ENCODE measurements at places on chromosomes 7 and 10.

GRCh38 chr10:5418584-5418983 is 6.2 kb downstream of the NET1 start:
- no peak for DNase-seq

GRCh38 chr7:137880432-137880831 is 33.7 kb upstream of the DGKI start:
- no peak for DNase-seq

DNA sequence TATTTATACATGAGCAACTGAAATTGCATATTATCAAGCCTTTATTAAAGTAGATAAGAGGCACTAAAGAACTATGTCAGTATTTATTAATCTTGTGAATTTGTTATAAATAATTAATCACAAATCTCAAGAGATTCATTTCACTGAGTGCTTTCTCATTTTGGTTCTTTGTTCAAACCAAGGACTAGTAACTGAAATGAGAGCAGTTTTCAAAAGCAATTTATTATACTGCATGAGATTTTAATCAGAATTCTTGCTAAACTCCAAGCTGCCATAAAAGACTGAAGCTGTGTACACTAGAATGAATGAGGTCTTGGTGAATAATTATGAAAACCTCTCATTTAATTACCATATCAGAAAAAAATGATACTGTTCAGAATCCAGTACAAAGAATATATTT is 224.8 kb upstream of the IMMP2L start:
- no peak for DNase-seq

DNA sequence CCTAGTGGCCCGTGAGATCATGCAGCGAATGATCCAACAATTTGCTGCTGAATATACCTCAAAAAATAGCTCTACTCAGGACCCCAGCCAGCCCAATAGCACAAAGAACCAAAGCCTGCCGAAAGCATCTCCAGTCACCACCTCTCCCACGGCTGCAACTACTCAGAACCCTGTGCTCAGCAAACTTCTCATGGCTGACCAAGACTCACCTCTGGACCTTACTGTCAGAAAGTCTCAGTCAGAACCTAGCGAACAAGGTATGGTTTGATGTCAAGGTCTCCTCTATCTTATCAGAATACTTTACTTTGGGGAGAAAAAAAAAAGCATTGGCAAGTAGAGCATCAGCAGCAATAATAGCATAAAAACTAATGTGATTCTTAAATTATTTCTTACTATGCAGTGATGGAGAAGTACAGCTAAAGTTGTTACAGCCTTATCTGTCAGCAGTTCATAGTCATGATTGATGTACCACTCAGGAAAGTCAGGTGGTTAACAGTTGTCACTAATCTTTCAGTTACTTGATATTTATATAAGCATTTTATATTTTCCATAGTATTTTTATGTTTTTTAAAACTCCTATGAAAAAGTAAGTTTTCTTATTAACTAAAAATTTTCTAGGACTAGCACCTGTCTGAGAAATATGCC is 117.1 kb downstream of the LCOR start:
- DNase-seq, result no peak

GRCh38 chr7:42922017-42922753 is 9.8 kb downstream of the PSMA2 start:
- no peak for DNase-seq

DNA sequence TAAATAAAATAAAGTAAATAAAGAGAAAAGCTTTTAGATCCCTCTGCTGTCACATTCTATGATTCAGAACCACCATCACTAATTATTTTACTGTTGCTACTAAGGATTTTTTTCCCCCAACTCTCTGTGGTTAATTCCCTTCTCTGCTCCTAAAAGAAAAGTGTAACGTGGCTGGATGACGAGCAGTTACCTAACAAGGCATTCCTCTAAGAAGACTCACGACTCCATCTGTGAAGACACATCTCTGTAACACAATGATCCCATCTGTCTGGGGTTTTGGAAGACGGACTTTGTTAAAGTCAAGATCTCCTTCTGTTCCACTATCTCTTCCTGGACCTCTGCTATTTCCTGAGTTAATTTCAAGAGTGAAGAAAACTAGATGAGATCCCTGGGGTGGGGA is 179.9 kb downstream of the SFMBT2 start:
- DNase-seq, result no peak

GRCh38 chr10:48904861-48905260 is 34.8 kb downstream of the LRRC18 start:
- no peak for DNase-seq

DNA sequence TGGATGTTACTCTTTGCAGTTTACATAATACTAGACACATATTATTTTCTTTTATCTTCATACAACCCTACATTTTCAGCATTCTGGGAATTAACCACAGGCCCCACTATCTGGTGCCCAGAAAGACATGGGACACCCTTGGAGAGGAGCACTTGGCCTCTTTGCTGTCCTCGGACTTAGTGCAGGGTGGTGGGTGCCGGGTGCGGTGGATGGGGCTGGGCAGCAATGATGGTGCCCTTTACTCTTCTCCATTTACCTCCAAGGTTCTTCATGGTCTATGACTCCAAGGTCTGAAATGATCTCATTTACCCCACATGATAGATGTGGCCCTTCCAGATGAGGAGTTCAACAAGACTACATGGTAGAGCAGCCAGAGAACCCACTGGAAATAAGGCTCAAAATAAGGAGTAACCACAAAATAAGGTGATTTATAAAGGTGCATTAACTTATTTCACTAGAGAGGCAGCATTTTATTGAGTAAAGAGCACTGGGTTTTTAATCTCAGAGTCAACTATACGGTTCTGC is 56.2 kb upstream of the IGFBP3 start:
- no peak for DNase-seq

DNA sequence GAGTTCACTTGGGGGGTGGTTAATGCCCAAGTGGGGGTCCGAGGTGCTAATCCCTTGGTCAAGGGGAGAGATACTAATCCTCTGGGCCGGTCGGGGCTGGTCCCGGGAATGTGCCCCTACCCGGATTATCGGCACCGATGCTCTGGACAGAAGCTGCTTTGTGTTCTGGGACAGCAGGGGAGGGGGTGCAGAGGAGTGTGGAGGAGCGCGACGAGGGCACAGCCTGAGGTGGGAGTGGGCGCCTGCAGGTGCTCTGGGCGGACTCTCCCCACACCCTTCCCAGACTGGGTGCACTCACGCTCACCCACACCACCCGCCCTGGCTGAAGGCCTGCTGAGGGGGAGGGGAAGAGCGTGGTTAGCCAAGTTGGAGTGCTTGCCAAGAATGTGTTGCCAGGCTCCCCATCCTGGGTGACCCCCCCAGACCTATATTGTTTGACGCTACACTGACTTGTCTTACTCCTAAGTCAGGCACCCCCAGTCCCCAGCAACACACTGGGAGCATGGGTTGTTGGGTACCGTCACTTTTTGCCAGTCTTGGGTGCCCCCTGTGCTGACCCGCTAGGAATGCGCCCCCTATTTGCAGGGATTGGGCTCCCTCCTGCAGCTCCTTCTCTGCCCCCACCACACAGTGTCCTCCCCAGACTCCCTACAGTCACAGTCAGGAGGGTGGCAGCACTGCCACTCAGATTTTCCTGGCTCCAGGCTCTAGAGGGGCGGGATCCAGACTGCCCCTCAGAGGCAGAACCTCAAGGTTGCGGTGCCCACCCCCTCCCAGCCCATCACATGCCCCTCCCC is 1.2 kb downstream of the SLC4A2 start:
- DNase-seq, result no peak

DNA sequence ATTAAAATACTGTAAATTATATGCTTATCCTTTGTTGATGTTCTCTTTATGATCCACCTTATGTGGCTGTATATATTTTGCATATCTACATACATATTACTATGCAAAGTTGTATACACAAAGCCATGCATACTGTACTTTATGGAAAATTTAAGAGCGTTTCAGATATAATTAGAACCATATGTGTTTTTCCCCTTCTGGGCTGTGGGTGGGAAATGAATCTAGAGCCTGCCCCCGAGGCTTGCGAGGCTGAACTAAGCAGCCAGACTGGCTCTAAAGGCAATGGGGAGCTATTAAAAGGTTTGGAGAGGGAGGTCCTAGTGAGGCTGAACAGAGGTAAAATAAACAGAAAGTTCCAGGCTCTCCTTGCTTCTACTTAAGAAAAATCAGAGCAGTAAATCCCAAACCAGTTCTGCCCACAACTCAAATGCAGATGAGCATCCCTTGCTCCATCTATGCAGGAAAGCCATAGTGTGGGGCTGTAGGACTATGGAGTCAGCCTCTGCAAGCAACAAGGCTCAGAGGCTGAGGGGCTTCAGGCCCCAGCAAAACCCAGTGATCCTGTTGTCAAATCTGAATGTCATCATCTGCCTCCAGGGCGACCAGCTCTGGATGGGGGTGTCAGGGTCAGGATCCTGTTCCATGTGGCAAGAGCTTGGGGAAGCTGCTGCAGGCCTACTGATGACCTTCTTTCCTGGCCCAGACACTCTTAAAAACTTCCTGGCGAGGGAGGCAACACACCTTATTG is 14.1 kb upstream of the DDIT4 start:
- no peak for DNase-seq

GRCh38 chr10:90738885-90739284 is 119.0 kb downstream of the HTR7 start:
- no peak for DNase-seq

DNA sequence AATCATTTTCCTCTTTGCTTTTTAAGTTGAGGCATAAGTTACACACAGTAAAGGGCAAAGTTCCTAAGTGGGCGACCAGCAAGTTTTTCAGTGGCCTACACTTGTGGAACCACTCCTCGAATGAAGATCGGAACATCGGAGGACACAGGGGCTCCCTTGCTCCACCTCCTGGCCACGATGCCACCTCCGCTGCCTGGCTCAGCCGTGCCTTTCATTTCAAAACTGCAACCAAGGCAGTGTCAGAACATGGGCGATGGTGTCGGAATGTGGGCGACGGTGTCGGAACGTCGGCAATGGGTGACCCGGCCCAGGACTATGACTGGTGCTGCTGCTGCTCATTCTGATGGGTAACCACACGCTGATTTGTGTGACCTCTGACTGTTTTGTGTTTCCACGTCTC is 9.6 kb upstream of the VIPR2 start:
- no peak for DNase-seq

GRCh38 chr7:150372271-150373048 is 3.8 kb downstream of the REPIN1 start:
- DNase-seq, result no peak

DNA sequence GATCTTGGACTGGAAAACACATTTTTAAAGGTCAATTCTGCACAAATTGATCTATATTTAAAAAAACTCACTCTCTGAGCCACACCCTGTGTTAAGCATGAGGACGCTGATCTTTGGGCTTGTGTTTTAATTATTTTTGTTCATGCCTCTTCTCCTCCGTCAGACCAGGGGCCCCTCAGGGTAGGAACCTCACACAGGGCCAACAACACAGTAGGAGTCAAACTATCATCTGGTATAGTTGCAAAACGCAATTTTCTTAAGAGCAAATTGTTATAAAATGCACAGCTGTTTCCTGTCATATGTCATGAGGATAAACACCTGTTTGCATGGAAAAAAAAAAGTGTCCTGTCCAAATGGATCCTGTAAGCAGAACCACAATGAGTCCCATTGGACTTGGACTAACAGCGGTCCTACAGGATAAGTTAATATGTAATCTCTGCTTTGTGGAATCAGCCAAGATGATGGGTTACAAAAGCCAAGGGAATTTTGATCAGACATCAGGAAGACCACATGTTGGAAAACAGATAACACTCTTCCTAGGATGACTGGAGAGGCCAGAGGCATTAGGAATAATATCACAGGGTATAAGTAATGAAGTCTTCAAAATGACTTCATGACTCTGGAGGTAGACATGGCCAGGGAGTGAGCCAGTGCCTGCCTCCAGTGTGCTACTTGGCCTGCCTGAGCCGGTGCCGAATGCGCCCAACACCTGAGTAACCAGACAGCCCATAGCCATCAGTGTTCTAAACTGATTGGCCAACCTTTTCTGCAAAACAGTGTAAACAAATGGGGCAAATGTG is 184.9 kb upstream of the ADCY1 start:
- no peak for DNase-seq

All from memory B cell (primary cell).